Activated CD4-positive, alpha-beta T cell treated with anti-CD3 and anti-CD28 coated beads, Interleukin-10, Interleukin-2, amounts not matched to agents 100 ng/mL and 50 ng/mL, durations not matched to agents 16 hours and 8 hours (primary cell): ENCODE measurements at places on chromosomes 12 and 14.

DNA sequence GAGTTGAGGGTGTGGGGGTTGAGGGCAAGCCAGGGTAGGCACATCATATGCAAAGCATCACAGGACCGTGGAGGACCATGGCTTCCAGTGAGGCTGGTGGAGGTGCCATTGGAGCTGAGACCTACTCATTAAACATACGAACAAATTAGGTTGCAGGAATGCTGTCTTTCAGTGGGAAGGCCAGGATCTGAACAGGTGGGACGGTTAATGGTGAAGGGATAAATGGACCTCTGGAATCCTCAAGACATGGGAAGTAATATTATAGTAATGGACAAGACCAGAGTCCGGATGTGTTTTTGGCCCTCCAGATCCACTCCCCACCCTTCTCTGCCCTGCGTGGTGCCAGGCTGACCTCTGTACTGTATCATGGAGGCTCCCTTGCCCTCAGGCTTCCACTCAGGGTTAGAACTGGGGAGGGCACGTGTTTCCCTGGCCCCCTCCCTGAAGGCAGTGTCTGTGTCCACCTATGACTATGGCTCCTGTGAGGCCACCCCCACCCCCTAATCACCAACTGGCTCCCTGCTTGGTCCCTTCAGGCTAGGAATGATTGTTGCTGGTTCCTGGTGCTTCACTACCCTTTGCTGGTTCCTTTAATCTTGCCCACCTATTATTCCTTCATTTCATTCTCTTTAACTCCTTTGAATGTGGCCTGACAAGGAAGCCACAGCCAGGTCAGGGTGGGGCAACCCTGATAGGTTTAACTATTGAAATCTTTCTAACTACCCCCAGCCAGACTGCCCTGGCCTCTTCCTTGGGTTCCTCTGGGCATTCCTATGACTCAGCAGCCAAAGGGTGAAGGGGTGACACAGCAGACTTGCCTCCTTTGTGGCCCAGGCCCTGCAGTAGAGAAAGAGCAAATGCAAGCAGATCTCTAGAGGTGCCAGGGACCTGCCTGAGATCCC lies 10.7 kb downstream of the DHRS2 start:
- DNase-seq = no peak

GRCh38 chr14:94689985-94690400 lies 77.8 kb downstream of the SERPINA3 start:
- DNase-seq = no peak

GRCh38 chr12:76547526-76547925 lies 12.0 kb downstream of the OSBPL8 start:
- DNase-seq = no peak

GRCh38 chr14:72665259-72665658 lies 228.6 kb downstream of the DPF3 start:
- peak; percentile 71 for DNase-seq

- DNase-seq = no peak
Observed at GRCh38 chr12:94855853-94856252, 147.6 kb downstream of the NDUFA12 start.

DNA sequence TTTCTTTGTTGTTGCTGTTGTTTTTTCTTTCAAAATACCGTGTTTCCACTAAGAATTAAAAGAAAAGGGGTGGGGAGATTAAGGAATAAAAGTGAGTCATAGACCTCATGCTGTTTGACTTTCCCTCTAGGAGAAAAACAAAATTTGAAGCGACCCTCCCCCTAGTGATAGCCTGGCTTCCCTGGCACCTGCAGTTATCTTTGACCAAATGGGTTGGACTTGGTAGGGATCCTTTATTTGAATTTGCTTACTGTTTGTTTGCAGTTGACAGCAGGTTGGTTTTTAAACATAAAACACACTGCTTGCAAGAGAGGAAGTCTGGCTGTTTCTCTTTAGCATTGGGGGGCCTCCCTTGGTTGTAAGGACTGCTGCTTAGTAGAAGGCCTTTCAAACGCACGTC lies 14.0 kb downstream of the OTX2 start:
- no peak for DNase-seq

- no peak for DNase-seq
Observed at GRCh38 chr12:131547555-131547954, 163.3 kb upstream of the SFSWAP start.

DNA sequence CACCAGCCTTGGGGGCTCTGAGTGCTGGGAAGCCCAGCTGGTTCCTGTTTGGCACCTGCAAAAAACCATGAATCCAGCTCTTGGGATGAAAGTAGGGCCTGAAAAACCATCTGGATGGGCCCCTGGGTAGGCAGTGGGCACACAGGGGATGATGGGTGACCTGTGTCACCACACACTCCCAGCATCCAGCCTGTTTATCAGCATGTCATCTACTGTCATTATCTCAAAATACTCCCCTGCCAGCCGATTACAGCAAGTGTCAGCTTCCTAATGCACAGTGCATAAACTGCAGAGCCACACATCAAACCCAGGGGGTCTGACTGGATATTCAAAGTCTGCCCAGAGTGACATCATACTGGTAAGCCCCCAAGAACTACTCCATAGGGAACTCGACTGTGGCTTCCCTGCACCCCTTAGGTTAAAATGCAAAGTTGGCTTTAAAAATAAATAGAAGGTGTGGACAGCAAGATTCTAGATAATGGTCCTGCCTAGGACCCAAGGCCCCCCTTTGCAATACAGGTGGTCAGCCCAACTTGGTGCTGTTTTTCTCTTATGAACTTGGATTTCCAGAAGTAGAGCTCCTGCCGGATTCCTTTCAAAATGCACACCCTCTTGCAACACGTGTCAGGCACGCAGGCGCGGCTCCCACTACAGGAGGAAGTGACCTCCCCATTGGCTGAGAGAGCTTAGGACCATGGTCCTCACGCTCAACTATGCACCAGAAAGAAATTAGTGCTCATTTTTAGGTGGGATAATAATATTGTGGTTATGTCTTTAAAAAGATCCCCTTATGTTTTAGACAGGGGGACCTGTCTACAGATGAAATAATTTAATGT lies 94.1 kb downstream of the GCH1 start:
- no peak for DNase-seq

- DNase-seq = no peak
Observed at GRCh38 chr14:87052646-87053225, 940.2 kb downstream of the GALC start.

GRCh38 chr14:24960816-24961215 lies 89.1 kb downstream of the STXBP6 start:
- DNase-seq = no peak

DNA sequence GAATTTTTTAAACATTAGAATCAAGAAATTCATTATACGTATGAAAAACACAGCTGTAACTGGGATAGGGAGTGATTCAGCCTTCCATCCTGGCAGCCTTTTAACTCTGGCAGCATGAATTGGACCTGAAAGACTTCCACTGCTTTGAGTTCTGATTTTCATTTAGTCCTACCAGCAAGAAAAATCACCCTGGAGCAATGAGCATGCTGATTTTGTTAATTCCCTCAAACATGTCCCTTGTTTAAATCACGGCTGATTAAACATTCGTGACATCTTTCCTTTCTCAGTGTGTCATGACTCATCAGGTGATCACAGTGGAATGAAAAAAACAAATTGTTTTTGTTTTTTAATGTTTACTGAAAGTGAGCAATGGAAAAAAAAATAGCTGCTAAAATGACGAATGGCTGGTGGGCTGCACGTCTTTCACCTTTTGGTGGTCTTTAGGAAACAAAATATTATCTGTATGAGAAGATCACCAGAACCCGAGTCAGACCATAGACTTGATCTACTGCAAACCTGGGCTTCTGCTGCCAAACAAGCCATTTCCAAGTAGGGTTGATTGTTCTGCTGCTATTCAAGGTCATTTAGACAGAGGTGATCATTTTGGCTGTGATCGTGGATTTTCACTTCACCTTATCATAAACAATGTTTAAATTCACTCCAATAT lies 67.0 kb upstream of the CAND1 start:
- DNase-seq = no peak

GRCh38 chr14:71403656-71404055 lies 496.4 kb downstream of the PCNX1 start:
- peak; percentile 46 for DNase-seq

DNA sequence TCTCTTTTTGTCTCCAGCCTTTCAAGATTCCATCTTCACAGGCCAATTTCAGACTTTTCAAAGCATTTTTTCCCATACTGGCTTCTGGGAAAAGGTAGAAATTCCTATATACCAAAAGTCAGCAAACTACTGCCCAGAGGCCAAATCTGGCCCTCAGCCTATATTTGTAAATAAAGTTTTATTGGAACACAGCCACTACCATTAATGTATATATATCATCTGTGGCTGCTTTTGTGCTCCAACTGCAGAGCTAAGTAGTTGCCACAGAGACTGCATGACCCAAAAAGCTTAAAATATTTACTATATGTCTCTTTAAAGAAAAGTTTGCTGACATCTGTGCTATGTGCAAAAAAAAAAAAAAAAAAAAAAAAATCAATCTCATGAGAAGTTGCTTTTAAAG lies 76.3 kb downstream of the KSR2 start:
- DNase-seq = no peak

GRCh38 chr14:104680806-104681688 lies 8.4 kb upstream of the INF2 start:
- DNase-seq = no peak

- DNase-seq = no peak
Observed at GRCh38 chr12:20629414-20630156, 65.5 kb upstream of the SLCO1C1 start.

DNA sequence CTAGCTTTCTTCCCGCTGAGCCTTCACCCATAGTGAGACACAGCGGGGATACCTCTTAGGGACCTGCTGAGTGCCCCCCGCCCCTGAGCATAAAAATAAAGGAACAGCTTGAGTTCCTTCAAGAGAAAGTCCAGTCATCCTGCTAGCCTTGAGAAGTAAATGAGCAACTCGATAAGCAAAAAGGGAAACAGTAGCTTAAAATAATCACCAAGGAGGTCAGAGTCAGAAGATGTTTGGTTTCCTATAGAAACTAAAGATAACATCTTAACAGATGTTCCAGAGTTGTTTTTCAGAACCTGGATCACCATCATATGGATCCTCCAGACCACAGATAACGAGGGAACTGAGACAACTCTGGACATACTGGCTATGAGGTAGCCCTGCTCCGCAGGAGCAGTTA lies 94.0 kb downstream of the BCAT1 start:
- no peak for DNase-seq

- DNase-seq = no peak
Observed at GRCh38 chr14:57617510-57617909, 123.9 kb upstream of the CCDC198 start.

DNA sequence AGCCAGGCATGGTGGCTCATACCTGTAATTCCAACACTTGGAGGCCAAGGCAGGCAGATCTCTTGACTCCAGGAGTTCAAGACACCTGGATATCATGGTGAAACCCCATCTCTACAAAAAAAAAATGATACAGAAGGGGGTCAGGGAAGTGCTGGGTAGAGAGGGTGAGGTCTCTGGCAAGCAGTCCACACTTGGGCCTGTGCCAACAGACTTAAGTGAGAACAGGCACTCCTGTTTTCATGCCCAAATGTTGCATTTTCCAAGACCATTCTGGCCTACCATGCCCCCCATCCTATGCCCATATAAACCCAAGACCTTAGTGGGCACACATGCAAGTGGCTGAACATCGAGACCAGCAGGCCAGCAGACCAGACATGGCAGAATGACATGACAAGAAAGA lies 16.0 kb upstream of the CMAS start:
- DNase-seq = no peak

GRCh38 chr12:6553051-6553868 lies 2.6 kb downstream of the IFFO1 start:
- no peak for DNase-seq

DNA sequence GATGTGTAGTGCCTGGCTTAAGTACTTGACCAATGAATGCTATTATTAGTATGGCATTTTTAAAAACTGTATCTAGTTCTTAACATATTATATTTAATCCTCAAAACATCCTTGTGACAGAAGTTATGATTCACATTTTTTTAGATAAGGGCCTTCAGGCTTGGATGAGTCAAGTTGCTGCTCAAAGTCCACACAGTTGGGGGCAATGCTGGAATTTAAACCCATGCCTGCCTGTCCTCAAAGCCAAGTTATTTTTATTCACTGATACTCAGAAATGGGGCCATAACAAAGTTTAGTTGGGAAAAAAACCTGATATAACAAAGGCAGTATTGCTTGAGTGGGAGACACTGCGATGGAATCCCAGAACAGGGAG lies 50.6 kb downstream of the RFX4 start:
- DNase-seq = no peak

GRCh38 chr14:37289688-37290087 lies 92.0 kb downstream of the MIPOL1 start:
- no peak for DNase-seq

DNA sequence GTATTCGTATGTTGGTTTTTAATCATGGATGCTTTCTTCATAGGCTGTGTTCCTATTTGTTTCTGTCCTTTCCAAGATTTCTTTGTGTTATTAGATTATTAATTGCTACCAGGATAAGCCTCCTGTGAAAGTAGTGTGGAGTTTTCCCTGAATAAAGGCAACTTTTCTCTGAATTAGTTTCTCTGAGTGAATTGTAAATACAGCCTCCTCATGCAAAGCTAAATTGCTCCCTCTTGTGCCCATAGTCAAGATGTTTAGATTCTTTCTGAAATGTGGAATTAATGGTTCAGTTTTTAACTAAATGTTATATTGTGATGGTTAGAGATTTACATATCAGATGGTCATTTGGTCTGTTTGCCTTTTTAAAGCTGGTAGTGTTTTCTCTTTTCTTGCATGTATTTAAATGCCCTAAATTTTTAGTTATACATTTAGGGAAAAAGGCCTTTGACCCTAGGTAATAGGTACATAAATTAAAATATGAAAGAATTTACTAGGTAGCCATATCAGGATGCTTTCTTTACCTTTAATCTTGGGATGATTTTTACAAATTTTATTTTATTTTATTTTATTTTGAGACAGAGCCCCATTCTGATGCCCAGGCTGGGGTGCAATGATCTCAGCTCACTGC lies 8.9 kb downstream of the APAF1 start:
- peak; percentile 61 for DNase-seq

GRCh38 chr14:68736471-68736871 lies 56.4 kb downstream of the ZFP36L1 start:
- no peak for DNase-seq

DNA sequence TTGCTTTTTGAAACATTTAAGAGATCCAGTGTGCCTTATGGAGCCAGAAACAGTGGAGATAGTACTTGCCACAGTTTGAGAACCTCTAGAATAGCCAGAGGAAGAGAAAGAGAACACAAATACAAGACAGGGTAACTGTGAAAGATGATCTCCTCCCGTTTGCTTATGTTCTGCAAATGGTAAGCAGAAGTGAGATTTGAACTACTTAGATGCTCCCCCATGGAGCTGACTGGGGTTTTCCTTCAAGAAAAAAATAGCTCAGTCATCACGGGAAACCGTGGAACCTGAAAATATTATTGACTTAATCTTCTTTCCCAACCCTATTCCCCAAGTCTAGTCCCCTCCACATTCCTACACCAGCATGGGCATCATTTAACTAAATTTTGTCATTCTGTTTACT lies 87.1 kb downstream of the KIF21A start:
- no peak for DNase-seq

GRCh38 chr12:43957732-43958372 lies 122.0 kb downstream of the TMEM117 start:
- peak; percentile 52 for DNase-seq

DNA sequence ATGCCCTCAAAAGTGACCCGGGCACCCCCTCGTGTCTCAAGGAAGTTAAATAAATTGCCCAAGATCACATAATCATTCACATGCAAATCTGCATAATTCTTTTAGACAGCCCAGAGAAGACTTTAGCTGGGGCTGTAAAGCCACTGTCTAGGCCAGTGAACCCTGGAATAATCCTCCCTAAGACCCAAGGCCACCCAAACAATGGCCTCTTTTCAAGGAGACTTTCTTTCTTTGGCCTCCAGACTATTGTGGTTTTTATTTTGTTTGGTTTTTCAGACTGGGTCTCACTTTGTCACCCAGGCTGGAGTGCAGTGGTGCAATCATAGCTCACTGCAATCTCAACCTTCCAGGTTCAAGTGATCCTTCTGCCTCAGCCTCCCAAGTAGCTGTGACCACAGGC lies 10.6 kb downstream of the SVOP start:
- DNase-seq = no peak
